ENCODE measurements at places on chromosomes 11 and 22. TPM values are rescaled to one million over a fixed set of nuclear protein-coding genes. Genes with fewer than 3 reads are reported as not detected.

- no peaks in the 10 kb centered on the region for H3K27me3 ChIP-seq
- no peak overlapping the region for H3K27ac ChIP-seq
- H3K36me3 ChIP-seq, result no peaks in the 10 kb centered on the region
- no peaks in the 10 kb centered on the region for H3K4me1 ChIP-seq
These were observed 83.7 kb downstream of the MYO7A start for GRCh38 chr11:77211594-77212251.

GRCh38 chr11:19879307-19880087, 166.9 kb downstream of the NAV2 start:
- H3K36me3 ChIP-seq, result peaks cover 10% of the 10 kb centered on the region
- no peak overlapping the region for H3K4me3 ChIP-seq
- peak; percentile 70 for DNase-seq
- H3K27me3 ChIP-seq, result no peaks in the 10 kb centered on the region

DEUP1 gene
- total RNA-seq, result not detected

SHISAL1 gene
- total RNA-seq, result 24.3 TPM

CCDC116 gene
- 0.33 TPM for total RNA-seq

WBP2NL gene
- 2.8 TPM for total RNA-seq

KCNK4 gene
- not detected for total RNA-seq
